ENCODE measurements at places on chromosomes 4 and X.

DNA sequence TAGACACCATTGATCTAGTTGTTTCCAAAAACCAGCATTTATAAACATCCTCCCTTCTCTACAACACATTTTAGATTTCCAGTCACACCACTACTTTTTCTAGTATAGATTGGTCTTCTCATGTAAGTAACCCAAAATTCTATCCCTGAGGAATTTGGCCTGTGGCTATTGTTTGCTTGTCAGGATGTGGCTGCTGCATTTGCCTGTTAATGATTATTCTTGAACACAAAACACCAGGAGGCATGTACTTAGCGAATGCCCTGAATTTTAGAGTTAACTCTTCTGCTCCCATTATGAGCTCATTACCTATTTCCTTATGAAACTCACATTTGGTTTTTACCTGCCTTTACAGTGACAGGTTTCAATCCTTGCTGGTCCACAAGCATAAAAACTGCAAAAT, 102.0 kb upstream of the FSTL5 start:
- no peak for DNase-seq

DNA sequence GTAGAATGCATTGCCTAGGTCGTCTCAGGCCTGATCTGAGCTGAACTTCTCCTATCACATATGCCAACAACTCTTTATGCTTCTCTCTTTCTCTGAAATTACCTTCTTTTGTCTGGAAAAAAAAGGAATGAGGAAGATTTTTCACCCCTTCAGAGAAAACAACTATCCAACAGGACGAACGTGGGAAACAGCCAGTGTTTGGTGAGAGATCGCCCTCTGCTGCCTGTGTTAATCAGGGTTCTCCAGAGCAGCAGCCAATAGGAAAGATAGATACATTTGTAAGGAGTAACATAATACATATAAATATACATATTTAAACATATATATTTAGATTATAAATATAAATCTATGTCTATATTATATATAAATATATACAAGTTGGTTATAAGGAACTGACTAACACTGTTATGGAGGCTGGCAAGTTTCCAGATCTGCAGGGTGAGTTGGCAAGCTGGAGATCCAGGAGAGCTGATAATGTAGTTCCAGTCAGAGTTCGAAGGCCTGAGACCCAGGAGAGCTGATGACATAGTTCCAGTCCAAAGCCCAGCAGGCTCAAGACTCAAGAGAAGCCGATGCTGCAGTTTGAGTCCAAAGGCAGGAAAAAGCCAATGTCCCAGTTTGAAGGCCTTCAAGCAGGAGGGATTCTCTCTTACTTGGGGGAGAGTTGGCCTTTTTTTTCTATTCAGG, 13.3 kb downstream of the CETN2 start:
- DNase-seq, result no peak

DNA sequence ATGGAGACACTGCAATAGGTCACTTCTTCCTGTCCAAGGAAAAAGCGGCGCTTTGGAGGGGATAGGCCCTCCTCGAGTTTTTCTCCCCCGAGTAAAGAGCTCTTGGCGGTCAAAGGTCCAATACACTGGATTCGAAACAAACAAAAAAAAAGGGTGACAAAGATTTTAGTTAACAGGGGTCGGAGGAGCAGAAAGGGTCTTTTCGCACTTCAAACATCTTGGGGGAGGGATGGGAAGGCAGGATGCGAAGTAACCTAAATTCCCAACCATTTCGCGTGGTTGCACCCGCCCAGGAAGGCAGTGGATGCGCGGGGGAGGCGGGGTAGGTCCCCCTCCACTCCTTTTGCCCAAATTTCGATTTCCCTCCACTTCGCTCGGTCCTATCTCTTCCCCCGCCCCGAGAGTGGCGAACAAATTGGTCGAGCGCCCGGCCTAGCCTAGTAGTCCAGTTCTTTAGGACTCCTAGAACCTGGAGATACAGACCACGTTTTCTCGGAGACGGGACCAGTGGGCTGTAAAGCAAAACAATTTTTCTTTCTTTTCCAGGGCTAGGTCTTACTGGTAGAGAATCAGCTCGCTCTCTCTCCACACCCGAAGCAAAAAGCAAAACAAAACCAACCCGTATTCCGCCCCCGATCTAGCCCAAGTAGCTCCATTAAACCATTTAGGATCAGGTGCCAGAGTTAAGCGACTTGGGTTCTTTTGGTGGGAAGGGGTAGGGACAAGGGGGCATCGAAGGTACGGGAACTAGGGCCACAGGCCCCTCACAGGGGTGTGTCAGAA, 2.0 kb upstream of the STAG2 start:
- DNase-seq, result no peak

- DNase-seq, result no peak
Observed at GRCh38 chr4:128653527-128654444, 155.7 kb upstream of the JADE1 start.

DNA sequence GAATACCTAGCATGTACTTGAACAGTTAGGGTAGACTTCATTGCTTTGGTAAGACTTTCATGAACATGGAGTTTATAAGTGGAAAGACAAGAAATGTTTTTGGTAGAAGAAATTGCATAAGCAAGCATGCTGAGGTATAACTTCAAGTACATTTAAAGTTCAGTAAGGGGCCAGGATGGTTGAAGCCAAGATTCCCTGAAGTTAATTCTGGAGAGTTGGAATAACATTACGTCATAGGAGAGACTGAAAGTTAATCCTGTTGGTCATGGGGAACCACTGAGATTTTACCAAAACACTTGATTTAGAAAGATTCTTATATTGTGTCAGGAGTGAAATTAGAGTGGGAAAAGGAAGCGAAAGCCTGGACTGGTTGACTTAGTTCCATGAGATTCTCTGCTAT, 767.5 kb upstream of the MAGEB2 start:
- no peak for DNase-seq

GRCh38 chr4:41296995-41297394, 40.3 kb downstream of the UCHL1 start:
- no peak for DNase-seq

- DNase-seq, result no peak
Observed at GRCh38 chrX:68988865-68989264, 160.0 kb downstream of the EFNB1 start.

GRCh38 chrX:101602077-101602476, 15.7 kb downstream of the ARMCX6 start:
- no peak for DNase-seq

GRCh38 chrX:140744085-140744484, 34.5 kb downstream of the LINC00632 start:
- DNase-seq, result no peak

DNA sequence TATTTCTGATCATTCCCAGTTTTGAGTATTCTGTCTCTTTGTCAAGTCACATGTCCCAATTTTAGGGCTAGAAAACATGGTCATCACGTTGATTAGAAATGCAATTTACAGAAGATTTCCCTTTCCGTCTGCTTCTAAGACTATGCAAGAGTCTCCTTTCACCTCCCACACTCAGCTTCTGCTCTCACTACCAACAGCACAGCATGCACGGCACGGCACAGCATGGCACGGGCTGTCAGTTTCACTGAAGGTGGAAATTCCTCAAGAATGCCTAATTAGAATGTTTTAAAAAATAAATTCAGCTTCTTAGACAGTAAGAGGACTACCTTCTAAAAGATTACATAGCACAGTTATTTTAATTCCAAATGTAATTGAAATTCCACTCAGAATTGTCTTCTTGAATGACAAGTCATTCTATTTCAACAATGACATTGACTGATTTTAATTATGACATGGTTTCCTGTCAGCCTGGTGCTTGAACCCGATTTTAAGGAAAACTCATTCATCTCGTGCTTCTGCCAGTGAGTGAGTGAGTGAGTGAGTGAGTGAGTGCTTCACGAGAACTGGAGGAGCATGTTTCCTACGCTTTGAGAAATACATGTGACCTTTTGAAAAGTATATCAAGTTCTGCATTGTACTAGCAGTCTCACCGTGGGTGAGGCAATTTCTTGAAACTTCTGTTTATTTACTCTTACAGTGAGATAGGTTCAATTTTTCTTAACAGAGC, 124.8 kb upstream of the SORBS2 start:
- DNase-seq, result no peak

- no peak for DNase-seq
Observed at GRCh38 chr4:36236159-36236558, 8.2 kb downstream of the ARAP2 start.

- no peak for DNase-seq
Observed at GRCh38 chrX:100512471-100512870, 72.3 kb upstream of the TNMD start.

GRCh38 chr4:9804918-9805317, 23.5 kb downstream of the DRD5 start:
- no peak for DNase-seq

DNA sequence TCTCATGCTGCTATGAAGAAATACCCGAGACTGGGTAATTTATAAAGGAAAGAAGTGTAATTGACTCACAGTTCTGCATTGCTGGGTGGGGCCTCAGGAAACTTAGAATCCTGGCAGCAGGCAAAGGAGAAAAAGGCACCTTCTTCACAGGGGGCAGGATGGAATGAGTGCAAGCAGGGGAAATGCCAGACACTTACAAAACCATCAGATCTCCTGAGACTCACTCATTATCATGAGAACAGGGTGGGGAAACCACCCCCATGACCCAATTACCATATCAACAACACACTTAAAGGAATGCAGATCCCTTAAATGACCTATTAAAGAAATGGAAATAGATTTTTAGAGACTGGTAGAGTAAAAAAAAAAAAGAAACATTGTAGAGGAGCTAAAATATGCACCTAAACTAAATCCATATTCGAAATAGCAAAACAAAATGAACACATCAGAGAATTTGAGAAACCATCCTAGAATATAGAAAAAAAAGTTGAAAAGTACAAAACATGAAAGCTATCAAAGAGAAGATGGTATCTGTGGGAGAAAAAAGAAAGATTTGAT, 104.3 kb upstream of the UGT8 start:
- no peak for DNase-seq

- no peak for DNase-seq
Observed at GRCh38 chr4:186604124-186604807, 48.9 kb upstream of the MTNR1A start.

- no peak for DNase-seq
Observed at GRCh38 chr4:17934286-17934685, 87.3 kb downstream of the LCORL start.

DNA sequence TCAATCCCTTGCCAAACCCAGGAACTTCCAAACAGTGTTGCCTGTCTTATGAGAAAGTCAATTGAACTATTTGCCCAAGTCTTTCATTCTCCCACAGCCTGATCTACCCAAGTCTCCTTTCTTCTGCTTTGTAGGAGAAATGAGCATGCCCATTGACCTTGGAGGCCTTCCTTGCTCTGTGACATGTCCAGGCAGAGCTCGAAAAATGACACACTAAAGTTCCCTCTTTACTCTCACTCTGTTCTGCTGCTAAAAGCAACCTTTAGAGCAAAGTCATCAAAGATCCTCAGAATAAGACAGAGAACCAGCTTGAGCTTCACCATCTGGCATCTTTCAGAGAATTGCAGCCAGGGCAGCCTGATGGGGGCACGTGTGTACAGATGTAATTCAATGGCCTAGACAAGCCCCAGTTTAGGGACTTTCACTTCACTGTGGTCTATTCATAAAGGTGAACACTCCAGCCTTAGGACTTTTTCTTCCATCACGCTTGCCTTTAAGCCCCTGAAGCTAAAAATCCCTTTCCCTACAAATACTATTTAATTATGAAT, 136.4 kb downstream of the AMELX start:
- no peak for DNase-seq

DNA sequence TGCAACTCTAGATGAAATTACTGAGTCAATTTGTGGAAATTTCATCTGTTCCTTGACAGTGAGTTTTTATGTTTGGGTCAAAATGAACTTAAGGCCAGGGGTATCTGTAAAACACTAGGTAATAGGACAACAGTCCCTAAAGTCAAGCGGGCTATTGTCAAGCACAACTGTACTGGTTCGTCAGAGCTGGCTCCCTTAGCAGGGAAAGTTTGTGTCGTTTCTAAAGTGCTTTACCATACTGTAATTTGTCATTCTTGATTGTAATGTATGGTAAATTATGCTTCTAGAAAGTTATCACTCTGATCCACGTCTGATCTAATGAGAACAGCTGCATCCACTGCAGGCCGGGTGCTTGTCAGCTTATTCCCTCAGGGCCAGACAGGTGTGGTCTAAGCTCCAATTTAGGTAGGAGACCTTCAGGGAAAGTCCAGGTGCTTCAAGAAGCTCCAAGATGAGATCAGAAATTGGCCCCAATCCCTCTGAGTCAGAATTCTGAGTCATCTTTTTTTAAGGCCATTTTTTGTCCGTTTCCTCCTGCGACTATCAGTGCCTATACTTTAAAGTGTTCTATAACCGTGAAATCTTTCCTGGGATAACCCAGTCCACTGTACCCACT, 92.2 kb downstream of the PALLD start:
- no peak for DNase-seq

GRCh38 chr4:33886356-33886755, 2358.0 kb downstream of the ARAP2 start:
- no peak for DNase-seq

DNA sequence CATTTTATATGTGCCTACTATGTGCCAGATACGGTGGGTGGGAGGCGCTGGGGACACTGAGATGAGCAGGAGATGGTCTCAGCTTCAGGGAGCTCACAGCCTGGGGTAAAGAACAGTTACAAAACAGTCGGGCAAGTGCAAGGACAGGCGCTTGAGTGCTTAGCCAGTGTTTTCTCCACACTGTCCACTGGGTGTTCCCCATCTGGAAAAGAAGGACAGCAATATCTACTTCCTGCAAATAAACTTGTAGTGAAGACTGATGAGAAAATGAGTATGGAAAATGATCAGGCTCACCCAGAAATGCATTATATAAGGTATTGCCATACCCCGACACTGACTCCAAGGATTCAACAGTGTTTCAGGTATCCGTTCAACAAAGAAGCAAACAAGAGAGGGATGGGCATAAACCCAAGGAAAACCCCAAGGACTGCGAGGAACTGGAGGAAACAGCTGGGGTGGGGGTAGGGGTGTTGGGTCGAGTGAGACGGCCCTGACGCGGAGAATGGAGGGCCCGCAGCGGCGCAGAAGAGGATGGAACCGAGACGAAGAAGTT, 835 bp downstream of the TMEM185A start:
- DNase-seq, result no peak

DNA sequence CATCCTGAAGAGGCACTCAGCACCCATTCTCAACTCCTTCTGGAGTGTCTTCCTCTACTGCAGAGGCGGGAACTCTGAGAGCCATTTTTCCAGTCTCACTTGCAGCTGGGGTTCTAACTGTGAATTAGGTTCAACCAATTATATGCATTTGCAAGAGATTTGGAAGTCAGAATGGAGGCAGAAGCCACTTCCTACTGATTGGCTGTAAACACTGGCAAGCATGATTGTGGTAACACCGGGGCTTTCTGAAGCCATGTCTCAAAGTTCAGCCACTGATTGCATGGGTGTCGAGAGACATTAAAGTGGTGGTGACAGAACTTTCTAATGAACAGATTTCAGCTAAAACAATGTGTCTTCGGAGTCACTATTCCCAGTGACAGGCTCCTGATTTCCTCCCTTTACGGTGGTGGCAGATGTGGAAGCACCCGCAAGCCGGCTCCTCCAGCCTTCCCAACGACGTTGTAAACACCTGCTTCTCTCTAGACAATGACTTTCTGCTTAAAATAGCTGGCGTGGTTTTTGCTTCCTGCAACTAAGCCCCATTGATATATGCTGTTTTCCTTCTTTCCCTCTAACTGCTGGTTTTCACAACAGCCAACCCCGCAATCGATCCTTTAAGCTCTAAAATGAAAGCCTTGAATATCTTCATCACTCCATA, 92.0 kb downstream of the IRF2 start:
- no peak for DNase-seq

GRCh38 chr4:108351791-108352190, 183.1 kb upstream of the LEF1 start:
- DNase-seq, result no peak

GRCh38 chrX:88325634-88326033, 421.4 kb upstream of the CPXCR1 start:
- no peak for DNase-seq
